ENCODE measurements at places on chromosomes 7 and 10.

DNA sequence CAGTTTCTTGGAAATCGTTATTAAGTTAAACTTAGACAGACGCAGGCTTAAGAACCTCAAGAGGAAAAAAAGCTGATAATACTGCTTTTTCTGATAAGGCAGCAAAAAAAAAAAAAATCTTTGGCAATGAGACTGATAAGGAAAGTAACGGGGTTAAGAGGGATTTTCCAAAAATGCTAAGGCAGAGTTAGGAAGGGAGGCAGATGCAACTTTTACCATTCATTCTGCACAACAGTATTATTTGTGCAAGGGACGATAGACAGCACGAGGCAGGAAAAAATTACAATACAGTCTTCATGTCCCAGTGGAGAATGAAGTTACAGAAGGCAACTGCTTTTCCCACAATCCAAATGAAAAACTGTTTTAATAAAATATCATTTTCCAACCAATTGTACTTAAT, 194.0 kb downstream of the DOCK4 start:
- DNase-seq: no peak

DNA sequence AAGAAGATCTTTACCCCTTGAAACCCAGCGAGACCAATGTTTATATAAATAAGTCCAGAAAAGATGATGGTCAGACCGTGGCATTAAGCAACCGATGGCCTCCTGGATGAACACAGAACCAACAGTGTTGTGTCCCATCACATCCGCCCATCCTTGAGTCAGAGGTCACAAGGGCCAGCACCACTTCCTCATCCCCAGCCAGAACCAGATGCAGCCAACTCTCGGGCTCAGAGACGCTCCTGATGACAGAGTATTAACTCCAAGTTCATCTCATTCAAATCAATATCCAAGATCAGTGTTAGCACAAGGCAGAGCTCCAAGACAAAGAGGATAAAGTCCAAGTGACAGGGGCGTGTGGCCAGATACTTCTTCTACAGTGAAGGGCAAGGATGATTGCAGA, 63.5 kb downstream of the FAM53B start:
- DNase-seq: no peak

DNA sequence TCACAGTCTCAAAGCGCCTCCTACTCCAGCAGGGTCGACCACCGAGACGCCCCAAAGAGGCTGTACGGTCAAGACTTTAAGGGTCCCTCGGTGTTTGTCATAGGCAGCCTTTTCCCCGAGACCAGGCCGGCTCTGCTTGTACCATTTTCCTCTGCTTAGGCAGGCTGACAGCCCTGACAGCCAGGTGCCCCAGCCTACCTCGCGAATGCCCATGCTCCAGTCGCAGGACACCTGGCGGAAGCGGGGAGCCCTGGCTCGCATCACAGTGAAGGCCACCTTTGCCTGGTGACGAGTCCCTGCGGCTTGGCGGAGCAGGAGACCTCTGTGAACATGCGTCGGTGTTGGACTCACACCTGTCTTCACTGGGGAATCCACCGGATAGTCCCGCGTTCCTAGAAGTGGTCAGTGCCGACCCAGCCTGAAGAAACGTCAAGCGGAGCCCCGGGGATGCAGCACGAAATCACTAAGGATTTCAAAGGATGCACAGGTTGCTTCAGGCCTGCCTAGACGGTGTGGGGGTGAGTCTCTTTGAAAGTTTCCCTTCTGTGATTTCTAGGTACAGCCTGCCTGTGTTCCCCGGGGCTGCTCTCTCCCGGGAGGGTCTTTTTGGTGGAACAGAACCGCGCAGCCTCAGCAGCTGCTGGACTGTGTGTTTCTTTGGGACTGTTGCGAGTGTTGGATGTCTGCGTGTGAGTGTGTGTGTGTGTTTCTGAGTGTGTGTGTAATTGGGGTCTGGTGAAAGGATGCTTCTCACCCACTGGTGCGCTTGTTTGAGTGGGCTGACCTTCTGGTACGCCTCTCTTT, 30.5 kb upstream of the ZNF273 start:
- DNase-seq: no peak

DNA sequence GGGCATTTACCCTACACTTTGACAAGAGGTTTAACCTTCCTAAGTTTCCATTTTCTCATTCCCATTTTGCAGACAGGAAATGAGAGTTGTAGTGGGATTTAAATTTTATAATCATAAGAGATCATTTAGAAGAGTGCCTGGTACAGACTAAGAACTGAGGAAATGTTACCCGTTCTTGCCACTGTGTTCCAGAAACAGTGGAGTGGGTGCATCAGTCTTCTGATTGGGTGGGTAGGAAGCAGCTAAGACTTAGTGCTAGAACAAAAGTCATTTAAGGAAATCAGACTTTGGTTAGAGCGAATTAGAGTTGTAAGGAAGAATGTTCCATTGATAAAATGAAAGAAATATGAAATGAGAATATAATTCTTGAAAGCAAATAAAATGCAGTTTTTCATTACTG, 8.4 kb upstream of the SYPL1 start:
- no peak for DNase-seq

DNA sequence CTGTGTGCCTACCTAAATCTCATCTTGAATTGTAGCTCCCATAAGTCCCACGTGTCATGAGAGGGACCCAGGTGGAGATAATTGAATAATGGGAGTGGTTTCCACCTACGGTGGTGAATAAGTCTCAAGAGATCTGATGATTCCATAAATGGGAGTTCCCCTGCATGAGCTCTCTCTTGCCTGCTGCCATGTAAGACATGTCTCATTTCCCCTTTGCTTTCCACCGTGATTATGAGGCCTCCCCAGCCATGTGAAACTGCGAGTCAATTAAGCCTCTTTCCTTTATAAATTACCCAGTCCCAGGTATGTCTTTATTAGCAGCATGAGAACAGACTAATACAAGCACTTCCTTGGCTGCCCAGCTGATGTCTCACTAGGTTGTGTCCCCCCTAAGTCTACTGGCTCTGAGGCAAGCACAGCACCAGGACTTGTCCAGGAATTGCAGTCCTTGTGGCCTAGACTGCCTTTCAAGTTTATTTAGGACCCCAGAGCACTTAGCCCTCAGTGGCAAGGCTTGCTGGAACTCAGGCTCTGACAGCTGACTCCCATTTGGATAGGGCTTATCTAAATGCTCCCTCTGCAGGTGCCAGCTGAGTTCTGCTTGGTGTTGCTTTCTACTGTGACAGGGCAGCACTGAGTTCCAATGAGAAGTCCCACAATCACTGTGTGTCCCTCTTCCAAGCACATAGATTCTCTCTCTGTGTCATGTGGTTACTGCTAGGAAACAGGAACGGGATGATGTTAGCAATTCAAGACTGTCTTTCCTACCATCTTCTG, 59.0 kb upstream of the TAS2R16 start:
- DNase-seq: no peak

GRCh38 chr10:96789571-96790108, 42.5 kb upstream of the LCOR start:
- no peak for DNase-seq
